ENCODE measurements at places on chromosomes 12 and 14.
A peak's percentile ranks its signal among the peaks of the same experiment; 100 is the strongest.

DNA sequence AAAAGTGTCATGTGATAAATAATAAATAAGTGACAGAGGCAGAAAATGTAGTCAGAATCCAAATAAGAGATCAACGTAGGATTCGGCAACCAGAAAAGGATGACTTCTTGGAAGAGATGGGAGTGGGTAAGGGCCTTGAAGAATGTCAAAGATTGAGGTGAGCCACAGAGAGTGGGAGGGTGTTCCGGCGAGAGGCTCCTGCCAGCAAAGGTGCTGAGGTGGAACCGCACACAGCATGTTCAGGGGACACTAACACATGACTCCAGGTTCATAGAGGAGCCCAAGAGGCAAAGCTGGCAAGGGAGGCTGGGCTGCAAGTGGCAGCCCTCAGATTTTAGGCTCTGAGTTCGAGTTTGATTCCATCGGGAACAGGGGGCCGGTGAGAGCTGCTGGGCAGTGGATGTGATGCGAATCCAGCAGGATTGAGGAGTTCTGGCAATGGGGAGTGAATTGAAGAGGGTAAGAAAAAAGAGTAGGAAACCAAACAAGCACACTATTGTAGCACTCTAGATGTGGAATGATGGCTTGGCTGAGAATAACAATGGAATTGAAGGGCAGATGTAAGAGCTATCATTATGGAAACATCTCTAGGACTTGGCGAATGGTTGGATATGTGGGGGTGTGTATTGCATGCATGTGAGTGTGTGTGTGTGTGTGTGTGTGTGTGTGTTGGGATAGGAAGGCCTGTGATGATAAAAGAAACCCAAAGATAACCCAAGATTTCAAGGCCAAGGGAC, 36.5 kb downstream of the LRRC74A start:
- DNase-seq, result no peak

DNA sequence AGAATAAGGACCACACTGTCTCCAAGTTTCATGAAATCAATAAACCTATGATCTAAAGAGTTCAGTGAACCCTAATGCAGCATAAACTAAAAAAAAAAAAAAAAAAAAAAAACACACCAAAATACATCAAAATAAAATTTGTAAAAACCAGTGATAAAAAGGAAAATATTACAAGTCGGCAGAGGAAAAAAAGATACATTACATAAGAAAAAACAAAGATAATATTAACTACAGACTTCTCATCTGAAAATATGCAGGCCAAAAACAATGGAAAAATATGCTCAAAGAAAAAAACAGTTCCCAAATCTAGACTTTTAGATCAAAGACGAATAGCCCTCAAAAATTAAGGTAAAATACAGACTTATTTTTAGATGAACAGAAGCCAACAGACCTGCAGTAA, 27.6 kb downstream of the MED13L start:
- DNase-seq, result no peak

DNA sequence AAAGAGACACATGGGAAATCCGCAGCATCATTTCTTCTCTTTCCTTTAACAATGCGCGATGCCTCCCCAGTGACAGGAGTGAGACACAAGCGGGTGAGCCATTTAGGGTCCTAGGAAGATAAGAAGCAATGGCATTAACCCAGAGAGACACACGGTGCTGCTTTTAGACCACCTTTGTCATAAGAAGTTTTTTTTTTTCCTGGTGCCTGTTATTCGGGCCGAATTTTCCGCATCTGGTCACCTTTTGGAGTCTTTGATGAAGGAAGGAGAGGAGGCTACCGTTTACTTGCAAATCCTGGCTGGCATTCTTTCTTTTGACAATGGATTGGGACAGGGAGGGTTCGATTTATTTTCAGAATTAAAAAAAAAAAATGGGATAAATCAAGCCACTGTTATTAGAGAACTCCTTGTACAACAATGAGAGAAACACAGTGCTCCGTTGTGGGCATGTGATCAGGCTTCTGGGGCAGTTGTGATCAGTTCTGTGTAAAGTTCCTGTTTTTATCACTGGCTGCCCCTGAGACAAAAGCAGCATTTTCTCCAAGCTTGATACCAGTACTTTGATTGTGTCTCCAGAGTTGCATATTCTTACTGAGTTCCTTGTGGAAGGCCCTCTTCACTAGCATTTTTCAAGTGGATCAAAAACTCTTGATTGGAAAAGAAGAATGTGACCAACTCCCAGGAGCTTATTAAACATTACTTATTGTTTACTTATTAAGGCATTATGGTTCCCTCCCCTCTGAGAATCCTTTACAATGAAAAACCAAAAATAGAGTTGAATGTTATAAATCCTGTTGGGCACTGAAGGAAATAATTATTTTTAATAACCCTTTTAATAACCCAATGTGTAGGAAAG, 1.1 kb downstream of the DIP2B start:
- no peak for DNase-seq

DNA sequence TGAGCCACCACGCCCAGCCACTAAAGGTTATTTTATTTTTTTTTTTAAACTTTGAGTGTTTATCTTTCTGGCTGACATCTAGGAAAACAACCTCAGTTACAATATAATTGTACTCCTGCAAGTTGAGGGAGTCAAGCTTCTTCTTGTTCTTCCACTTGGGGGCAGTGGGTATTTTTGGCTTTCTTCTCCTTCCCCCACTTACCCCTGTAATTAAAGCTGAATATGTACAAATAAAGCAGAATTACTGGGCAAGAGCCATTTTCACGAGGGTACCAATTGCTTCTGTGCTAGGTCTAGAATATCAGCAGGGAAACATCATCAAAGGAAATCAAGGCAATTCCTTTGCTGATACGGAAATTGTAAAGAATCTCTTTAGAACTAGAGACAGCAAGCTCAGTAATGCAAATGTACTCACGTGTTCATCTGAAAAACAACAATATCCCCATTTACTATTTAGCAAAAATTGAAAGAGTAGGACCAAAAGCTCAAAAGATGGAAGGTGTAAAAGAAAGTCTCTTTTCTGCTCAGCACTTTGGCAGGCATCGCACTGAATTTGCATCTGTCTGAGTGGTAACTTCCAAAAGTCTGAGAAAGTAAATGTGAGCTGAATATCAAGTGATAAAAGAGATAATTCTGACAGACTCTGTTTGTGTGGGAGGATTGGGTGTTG, 72.8 kb downstream of the TAOK3 start:
- no peak for DNase-seq

GRCh38 chr14:100130521-100130920, 28.9 kb downstream of the DEGS2 start:
- no peak for DNase-seq

DNA sequence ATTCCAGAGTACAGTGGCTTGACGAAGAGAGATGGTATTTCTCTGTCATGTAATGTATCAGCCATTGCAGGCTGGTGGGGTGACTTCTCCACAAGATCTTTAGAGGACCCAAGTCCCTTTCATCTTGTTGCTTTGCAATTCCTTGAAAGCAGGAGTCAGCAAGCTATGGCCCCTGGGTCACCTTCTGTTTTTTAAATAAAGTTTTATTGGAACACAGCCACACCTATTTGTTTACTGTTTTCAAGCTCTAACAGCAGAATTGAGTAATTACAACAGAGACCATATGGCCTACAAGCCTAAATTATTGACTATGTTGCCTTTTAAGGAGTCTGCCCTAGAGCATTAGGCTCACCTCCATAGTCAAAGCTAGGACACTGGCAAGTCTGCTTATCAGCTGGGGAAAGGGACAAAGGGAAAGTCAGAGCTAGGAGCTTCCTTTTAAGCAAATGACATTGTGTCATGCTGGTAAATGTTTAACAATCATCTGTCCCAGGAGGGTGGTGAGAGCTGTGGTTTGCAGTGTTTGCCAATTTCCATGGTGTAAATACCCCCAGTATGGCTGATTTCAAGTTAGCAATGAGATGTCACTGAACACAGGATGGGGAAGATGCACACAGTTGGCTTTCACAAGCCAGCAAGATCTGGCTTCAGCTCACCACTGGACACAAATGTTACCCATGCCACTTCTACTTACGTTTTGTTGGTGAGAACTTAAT, 87.7 kb upstream of the PWP1 start:
- DNase-seq, result no peak

- peak; percentile 71 for DNase-seq
Measured at GRCh38 chr14:54182419-54183045, 214.3 kb upstream of the CDKN3 start.

DNA sequence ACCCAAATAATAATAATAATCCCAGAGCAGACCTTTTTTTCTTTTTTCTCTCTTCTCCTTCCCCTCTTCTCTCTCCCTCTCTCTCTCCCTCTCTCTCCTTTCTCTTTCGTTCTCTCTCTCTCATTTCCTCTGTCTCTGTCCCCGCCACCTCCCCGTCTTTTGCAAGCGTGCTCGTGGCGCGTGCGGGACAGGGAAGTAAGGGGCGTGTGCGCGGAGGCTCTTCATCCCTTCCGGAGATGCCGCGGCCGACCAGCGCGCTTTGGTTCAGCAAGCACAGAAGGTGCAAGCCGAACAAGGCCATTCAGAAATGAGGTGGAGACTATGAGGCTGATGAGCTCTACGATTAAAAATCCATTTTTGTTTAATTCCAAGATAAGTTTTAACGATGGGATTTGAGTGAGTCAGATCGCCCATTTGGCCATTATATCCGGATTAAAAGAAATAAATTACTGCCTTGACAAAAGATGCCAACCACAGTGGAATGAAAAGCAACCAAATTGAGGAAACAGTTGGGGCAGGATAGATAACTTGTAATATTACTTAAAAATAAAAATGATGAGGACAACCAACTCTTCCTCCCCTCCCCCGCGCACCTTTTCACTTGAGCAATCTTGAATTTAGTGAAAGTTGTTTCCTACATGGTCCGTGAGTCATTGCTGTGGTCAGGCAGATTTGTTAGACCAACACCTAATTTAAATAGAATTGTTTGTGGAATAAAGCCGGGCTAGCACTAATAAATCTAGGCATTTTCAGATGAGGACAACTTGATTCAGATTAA, 1.2 kb upstream of the AMIGO2 start:
- no peak for DNase-seq

DNA sequence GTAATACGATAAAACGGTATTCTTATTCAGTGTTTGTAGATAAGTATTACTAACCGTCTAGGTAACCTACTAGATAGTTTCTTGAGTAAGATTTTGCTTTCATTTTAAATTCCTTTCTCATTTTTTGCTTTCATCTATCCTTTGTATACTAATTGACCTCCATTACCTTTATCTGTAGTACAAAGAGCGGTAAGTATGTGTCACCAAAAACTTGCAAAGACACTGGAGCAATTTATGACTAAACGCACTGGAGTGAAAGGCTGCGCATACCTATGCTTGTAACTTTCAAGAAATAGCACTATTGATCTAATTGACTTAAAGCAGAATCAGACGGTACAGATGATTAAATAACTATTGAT, 1.7 kb downstream of the ARHGAP5 start:
- no peak for DNase-seq

DNA sequence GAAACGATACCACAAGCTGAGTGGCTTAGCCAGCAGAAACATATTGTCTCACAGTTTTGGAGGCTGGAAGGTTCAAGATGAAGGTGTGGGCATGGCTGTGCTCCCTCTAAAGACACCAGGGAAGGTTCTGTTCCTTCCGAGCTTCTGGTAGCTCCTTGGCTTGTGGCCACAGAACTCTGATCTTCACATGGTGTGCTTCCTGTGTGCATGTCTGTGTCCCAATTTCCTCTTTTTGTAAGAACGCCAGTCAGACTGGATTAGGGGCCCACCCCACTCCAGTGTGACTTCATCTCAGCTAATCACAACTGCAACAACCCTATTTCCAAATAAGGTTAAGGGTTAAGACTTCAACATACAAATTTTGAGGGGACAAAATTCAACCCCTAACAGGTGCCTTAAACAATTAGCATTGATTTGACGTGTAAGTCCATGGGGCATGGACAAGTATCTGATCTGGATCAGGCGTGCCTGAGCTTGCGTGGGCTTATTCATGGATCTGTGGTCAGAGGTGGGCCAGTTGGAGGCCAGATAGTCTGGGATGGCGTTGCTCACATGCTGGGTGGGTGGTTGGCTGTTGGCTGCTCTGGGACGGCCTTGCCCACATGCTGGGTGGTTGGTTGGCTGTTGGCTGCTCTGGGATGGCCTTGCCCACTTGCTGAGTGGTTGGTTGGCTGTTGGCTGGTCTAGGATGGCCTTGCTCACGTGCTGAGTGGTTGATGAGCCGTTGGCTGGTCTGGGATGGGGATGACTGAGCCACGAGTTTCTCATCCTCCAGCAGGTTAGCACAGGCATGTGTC, 88.5 kb downstream of the LGMN start:
- DNase-seq, result no peak

DNA sequence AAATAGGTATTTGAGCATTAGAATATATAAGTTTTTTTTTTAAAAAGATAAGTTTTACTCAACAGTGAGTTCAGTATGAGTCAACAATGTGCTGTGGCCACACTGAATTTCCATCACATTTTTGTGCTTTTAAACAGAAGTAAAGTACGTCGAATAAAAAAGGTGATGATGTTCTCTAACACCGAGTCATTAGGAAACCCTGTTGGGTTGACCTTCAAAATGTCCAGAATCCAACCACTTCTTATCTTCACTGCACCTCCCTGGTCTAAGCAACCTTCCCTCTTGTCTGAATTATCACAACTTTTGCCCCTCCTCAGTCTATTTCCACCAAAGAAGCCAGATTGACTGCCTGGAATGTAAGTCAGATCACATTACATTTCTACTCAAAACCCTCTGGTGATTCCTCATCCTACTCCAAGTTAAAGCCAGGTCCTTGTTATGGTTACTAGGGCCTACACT, 43.0 kb upstream of the SYCP3 start:
- peak; percentile 31 for DNase-seq

DNA sequence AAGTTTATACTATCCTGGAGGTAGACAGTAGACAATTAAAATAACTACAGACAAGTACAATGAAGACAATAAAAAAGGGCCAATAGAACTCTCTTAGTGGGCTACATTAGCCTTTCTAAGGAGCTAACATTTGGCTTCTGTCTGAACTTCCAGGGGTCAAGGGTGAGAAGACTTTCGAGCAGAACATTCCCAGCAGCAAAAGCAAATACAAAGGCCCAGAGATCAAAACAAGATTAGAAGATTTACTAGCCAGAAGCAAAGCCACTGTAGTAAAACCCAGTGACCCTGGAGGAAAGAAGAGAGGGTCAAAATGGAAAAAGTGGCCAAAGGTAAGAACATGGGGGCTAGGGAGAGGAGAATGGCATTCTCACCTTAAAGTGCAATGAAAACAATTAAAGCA, 63.2 kb downstream of the ATP2B1 start:
- no peak for DNase-seq

GRCh38 chr12:90253674-90254181, 545.1 kb upstream of the ATP2B1 start:
- DNase-seq, result peak; percentile 69

DNA sequence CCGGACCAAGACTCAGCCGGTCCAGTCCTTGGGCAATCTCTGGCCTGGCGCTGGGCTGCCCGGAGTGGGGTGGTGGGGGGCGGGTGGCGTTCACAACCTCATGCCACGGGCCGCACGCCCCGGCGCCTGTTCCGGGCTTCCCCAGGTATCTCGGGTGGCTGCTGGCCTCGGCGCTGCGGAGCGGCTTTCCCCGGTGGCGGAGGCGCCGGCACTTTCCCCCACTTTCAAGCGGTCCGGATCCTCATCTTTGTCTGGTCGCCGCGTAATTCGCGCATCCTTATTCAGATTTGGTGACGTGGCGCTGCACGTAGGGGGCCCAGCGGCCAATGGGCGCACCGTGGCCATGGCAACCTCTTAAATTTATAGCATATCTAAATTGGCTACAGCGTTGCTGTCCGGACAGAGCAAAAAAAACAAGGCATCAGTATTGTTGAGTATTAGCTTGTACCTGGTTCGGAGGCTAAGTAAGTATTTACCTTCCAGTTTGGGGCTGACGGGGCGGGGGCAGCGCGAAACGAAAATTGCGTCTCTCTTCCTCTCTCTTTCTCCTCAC, at the start of gene LHX5:
Gene LHX5 (minus strand): TSS at position 253 of the 553 bp plus-strand sequence. CDS start 373 bp downstream, outside the sequence.
- DNase-seq, result no peak

GRCh38 chr12:39743655-39744054, 124.1 kb upstream of the ABCD2 start:
- no peak for DNase-seq

- DNase-seq, result no peak
Measured at GRCh38 chr14:68020999-68021663, 201.6 kb downstream of the RAD51B start.

Data from stromal cell of bone marrow (primary cell).